NCI-H1092 (cell line): ENCODE measurements at places on chromosomes 7 and 10.
A peak's percentile ranks its signal among the peaks of the same experiment; 100 is the strongest.

GRCh38 chr10:124558339-124559321 lies 97.0 kb downstream of the LHPP start:
- DNase-seq, result no peak

- no peak for DNase-seq
These were observed 78.8 kb upstream of the GSDME start for GRCh38 chr7:24836084-24836483.

GRCh38 chr10:132783165-132783939 lies 2.6 kb downstream of the NKX6-2 start:
- DNase-seq, result no peak

DNA sequence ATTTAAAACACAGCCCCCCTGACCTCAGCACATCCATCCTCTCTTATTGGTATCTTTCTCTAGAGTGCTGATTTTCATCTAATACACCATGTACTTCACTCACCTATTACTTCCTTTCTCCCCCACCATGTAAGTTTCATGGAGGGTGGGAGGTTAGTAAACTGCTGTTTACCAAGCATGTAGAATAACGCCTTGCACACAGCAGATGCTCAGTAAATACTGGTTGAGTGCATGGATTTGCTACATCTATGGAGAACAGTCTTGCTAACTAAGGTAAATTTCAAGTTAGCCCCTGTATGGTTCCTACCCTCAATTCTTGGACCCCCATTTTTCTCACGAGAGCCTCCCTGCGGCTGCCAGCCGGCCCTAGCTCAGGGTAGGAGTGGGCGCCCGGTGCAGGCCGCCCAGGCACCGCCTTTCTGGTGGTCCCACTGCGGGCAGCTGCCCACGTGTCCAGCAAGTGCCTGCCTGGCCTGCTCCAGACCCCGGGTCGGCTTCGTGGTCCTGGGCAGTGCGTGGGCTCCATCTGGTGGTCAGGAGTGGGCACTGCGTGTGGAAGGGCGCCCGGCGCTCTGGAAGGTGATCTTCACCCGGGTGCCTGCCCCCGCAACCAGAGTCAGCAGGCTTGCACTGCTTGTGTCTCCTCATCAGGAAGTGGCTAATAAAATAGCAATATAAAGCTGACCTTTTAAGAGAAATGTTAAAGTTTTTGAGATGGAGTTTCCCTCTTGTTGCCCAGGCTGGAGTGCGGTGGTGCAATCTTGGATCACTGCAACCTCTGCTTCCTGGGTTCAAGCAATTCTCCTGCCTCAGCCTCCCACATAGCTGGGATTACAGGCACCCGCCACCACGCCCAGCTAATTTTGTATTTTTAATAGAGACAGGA lies 63.4 kb upstream of the DNAJB6 start:
- DNase-seq, result peak; percentile 31

DNA sequence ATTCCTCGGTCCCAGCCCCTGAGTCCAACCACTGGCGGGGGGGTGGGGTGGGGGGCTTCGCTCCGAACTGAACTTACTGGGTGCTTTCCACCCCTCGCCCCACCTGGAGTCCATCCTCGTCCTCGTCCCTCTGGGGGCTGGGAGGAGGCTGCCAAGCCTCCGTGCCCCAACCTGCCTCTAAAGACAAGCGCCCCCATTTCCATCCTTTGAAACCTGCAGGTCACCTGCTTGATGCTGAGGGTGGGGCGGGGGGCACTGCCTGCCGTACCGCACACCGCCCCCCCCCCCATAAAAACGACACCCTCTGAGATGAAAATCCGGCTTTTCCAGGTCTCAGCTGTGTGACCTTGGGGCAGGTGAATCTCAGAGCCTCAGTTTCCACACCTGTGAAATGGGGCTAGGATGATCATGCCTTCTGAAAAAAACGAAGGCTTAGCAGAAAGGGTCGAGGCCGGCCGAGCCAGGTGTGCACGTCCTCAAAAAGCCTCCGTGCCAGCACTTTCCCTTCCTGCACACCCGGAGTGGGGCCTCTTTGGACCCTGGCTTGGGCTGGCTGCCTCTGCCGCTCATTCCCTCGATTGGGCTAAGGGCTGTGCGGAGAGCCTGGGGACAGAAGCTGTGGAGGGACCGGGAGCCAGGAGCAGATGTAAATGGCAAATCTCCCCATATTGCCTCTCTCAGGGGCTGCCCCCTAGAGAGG lies 967 bp downstream of the ELFN1 start:
- DNase-seq, result no peak

- DNase-seq, result peak; percentile 98
These were observed at the start of gene ZNF789 for GRCh38 chr7:99472561-99473314. Gene ZNF789, plus strand, starts transcription at chr7:99472890. Its CDS starts 3,567 bp downstream, at chr7:99476457.

GRCh38 chr7:12323415-12323814 lies 80.2 kb downstream of the VWDE start:
- no peak for DNase-seq

DNA sequence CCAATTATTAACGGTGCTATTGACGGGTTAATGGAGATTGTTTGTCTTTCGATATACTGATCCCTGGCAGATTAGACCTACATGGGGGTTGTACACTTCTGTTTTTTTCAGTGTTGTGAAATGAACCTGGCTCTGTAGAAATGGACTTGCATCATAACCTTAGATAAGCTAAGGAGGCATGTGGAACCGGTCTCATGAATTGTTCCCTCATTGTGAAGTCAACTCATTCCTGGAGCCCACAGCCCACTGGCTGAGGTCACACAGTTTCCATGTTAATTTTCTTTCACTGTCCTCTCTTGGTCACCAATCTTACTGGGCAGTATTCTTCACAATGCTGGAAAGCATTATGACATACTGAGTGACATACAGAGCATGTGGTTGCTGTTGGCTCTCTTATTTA lies 202.8 kb downstream of the BMPER start:
- DNase-seq, result no peak

DNA sequence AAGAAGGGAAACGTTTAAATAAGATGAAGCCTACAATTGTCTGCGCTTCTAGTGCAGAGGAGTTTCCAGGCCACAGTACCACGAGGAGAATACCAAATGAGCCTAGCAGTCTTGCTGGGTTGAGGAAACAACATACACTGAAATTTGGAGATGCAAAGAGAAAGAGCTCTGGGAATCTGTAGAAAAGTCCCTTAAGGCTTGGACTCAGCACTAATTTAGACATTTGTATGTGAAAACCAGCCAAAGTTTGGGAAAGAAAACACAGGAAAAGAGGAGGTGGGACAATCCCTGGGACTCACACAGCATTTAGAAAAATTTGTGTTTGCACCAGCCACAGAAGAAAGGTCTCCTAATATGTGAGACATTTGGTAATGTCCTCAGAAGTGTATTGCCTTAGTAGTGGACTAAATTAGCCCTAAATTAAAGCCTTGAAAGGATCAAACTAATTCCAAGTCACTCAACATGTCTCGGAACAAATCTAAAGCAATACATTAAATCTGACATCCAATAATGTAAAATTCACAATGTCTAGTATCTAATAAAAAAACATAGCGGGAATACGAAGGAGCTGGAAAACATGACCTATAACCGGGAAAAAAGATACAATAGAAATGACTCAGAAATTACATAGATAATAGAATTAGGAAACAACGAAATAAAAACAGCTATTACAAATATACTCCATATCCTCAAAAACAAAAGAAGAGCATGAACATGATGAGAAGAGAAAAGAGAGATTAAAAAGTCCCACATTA lies 187.1 kb upstream of the NAMPT start:
- DNase-seq, result no peak

GRCh38 chr7:139594911-139595476 lies 71.5 kb downstream of the CLEC2L start:
- no peak for DNase-seq

DNA sequence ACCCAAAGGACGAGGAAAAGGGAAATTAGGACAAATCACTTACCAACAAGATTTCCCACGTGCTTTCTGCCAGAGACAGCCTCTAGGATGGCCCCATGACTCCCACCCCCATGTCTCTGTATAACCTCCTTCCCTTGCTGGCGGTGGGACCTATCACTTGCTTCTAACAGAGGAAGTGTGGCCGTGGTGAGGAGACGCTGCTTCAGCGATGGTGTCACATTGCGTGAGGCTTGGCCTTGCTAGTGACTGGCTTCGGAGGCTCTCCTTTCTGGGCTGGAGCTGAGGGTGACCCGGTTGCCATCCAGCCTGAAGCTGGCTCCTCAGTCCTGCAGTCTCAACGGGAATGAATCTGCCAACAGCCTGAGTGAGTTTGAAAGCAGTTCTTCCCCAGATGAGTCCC lies 123.7 kb downstream of the ANLN start:
- DNase-seq, result no peak

- peak; percentile 66 for DNase-seq
These were observed 350.3 kb upstream of the POT1 start for GRCh38 chr7:125279961-125280360.

DNA sequence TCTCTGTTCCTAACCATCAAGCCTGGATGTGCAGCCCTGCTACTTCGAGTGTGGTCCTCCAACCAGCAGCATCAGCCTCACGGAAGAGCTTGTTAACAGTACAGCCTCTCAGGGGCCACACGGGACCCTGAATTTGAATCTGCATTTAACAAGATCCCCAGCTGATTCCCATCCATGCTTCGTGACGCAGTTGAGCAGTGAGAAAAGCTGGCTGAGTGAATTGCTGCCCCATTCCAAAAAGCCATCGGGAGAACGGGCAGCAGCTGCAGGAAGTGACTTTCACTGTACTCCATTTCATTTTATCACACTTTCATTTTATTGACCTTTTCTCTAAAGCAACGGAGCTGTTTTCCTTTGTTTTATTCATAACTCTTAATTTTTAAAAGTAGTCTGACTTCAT lies 22.5 kb downstream of the FAM171A1 start:
- DNase-seq, result no peak

GRCh38 chr10:63711867-63712716 lies 190.9 kb downstream of the REEP3 start:
- DNase-seq, result peak; percentile 97

- DNase-seq, result no peak
These were observed 1.3 kb downstream of the VSIR start for GRCh38 chr10:71771821-71772617.

GRCh38 chr10:34295142-34295548 lies 520.0 kb downstream of the PARD3 start:
- no peak for DNase-seq

DNA sequence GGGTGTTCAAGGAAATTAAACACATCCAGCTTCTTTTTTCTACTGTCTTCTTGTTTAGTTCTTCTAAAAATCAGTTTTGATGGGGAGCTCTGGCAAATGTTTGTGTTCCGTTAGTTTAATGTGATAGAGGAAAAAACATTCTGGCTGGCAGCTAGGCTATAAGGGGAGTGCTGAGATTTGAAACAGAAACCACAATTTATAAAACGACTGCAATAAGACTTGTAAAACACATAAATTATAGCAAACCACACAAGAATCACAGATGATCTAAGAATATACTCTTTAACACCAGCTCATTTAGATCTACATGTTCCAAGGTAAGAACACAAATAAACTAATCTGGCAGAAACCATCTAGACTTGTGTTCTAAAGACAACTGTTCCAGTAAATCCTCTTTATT lies 425.5 kb downstream of the CNTNAP2 start:
- no peak for DNase-seq

- no peak for DNase-seq
These were observed 22.3 kb downstream of the CNTNAP2 start for GRCh38 chr7:146138926-146139325.

DNA sequence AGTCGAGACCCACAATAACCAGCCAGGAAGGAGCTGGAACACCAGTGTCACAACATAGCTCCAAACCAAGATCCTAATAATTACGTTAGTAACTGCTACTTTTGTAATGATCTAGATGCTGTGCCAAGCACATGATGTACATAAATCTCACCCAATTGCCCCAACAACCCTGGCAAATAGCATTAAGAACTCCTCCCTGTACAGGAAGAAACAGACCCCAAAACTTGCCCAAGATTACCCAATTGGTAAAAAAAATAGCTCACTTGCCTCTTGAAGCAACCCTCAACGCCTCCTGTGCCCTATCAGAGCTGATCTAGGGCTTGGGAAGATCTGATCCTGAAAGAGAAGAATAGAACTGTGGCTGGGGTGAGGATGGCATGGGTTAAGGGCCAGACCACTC lies 628.7 kb upstream of the AUTS2 start:
- DNase-seq, result no peak

DNA sequence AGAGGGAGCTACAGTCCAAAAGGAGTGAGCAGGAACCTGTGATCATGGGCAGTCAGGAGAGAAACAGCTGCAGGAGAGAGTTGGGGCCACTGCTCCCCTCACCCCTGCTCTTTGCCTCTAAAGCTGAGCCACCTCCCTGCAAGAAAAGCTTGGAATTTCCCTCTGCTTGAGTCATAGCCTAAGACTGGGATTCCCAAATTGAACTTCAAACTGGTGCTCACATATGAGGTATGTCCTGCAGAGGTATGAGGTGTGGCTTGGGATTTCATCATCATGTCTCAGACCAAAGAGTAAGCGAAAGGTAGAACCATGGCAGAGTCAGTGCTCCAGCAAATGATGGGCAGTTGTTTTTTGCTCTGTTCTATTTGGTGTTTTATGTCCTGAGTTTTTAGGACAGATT lies 237.1 kb upstream of the NRP1 start:
- no peak for DNase-seq

DNA sequence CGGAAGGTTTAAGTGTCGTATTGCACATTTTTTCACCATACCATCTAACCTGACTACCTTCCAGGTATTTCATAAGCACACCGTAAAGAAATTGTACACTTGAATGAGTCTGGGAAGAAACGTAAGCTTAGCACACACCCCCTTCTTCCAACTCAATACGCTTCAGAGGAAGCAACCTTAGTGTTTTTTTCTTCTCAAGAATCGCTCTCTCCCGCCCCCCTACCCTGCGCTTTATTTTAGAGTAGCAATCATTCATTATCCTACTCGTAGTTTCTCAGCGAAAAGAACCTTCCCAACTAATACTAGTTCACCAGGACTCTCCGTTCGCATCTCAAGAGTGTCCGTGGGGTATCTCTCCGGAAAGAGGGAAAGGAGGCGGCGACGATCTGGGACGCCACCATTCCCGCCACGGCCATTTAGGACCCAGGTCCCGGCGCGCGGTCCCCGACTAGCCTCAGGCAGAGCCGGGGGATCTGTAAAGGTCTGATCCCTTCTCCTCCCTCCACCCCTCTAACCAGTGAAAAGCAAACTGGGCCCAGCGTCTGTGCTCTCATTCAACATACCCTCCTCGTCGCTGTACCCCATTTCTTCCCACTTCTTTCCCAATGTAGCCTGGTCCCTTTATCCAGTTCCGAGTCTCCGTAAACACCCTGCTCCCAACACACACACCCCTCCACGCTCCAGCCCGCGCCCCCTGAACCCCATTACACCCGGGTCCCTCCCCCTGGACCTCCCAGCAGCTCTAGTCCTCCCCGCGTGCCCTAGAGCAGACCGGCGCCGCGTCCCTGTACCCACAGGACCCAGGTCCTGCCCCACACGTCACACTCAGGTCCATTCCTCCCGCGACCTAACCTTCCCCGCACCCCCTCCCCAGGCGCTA lies 16.0 kb downstream of the MYOZ1 start:
- no peak for DNase-seq

- no peak for DNase-seq
These were observed 96.1 kb upstream of the MKLN1 start for GRCh38 chr7:131231381-131232220.

- DNase-seq, result no peak
These were observed 188.8 kb downstream of the ZNF438 start for GRCh38 chr10:30842894-30843293.
